HAP-1 (cell line): ENCODE measurements at places on chromosomes 3 and 15.

- no peak for DNase-seq
Observed at GRCh38 chr15:73628976-73629797, 4.0 kb downstream of the NPTN start.

DNA sequence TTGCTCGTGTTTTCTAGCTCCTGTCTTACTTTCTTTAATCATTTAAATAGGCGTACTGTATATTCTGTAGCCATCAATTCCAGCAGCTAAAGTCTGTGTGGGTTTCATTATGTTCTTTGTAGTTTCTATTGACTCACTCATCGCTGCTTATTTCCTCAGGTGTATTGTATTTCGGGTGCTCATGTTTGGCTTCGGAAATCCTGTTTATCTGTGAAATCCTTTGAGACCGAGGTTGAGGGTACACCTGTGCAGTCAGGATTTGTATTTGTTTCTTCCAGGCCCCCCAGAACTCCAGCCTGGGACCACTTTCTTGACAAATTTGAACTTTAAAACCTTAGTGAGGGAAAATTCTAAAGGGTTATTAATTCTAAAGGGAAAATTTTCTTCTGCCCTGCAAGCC is 2.0 kb upstream of the PAK2 start:
- DNase-seq: no peak

GRCh38 chr3:13420045-13420830 is at the start of gene NUP210:
NUP210 (minus strand) TSS chr3:13420322; CDS start chr3:13420226, 96 bp downstream.
- DNase-seq: peak; percentile 87

DNA sequence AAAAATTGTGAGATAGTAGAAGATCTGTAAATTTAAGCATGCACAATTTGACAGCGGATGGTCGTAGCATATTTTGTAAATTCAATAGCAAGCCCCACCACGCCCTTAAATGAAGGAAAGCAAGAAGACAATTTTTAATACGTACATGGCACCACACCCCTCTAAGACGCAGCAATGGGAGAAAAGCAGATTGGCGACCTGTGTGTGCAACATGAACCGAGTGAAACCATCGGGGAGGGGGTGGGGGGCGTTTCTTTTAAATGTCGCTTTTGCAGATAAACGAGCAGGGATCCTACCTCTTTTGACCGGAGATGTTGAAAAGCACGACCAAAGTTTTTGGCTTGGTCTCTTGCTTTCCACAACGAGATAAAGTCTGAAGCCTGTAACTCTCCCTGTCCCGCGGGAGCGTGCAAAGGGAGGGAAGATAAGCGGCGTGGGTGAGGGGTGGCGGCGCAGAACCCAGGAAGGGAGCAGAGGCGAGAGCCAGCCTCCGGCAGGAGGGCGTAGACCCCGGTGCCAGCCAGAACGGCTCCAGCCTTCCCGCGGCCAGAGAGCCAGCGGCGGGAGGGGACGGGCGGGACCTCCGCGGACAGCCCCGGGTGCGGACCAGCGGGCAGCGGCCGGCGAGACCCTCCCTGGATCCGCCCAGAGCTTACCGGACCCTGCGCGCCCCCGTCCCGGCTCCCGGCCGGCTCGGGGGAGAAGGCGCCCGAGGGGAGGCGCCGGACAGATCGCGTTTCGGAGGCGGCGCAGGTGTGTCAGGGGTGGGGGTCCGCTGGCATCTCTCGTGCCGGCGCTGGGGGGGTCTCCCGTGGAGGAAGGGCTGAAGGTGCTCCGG is at the start of gene CHL1:
CHL1 (plus strand) TSS at position 453 of the 838 bp plus-strand sequence. CDS start 123,014 bp downstream, outside the sequence.
- DNase-seq: no peak

DNA sequence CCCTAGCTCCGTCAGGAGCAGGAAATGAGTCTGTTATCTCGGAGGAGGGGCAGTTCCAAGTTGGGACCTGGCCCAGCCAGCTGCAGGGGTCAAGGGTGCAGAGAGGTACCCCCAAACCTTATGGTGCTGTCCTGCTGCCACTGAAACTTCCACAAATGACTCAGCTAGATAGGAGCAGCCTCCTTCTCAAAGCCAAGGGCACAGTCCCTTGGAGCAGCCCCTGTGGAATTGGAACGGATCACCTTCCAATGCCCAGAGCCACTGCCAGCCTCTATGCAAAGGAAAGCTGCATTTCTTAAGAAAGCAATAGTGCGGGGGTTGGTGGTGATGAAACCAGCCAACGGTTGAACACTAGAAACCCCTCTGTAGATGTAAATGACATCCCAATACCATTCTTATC is 19.6 kb upstream of the LRRK1 start:
- no peak for DNase-seq

DNA sequence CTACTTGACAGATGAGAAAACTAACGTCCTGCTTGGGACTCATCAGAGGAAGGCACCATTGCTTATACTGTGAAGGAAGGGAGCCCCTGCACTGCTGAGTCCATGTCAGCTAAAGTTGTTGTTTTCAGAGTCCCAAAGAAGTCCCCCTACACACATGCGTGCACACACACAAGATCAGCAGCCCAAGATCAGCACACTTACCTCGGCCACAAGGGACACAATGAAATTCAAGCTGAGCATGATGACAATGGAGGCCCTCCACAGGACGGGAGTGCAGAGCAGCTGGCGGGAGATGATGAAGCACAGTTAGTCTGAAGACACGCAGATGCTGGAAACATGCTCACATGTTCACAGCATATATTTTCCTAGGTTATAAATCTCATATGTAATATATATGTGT is 28.6 kb upstream of the ATP13A5 start:
- DNase-seq: no peak

DNA sequence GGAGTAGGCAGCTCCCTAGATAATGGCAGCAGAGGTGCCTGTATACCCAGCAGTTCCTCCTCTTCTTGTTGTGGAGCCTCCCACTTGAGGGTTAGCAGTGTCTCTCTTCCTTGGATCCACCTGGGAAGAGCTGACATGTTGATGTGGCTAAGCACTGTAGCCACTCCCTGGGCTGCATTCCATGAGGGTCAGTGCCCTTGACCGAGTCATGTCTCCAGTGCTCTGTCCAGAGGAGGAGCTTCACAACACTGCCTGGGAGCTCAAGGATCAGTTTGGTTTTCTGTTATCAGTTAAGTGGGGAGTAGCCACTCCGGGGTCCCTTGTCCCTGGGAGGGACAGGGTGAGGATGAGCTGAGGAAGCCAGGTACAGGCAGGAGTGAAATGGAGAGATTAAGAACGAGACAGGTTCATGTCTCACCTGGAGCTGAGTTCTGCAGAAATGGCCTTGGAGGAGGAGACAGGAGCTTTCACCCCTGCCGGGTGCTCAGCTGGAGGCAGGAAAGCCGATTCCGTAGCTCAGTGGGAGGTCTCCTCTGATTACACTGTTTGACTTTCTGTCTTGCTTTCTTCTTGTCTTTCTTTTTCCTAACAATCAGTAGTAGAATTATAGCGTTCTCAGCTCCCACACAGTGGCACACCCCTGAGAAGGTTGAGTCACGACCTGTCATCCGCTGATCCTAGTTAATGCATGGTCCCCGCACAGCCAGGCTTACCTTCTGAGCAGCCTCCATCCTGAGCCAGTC is 57.9 kb upstream of the SEC22A start:
- no peak for DNase-seq

DNA sequence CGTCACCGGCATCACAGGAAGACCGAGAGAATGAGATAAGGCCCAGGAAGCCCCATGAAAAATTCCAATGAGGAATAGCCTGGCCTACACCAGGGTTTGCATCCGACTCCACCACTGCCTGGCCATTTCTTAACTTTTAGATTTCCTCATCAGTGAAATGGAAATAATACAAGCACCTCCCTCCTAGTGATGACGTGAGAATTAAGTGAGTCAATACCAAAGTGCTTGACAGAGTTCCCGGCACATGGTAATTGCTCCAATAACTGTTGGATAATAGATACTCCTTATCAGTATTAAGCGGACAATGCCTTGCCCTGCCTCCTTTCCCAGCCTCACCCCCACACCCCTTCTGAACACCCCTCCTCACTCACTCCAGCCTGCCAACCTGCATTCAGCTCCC is 105.4 kb downstream of the TLE3 start:
- no peak for DNase-seq

DNA sequence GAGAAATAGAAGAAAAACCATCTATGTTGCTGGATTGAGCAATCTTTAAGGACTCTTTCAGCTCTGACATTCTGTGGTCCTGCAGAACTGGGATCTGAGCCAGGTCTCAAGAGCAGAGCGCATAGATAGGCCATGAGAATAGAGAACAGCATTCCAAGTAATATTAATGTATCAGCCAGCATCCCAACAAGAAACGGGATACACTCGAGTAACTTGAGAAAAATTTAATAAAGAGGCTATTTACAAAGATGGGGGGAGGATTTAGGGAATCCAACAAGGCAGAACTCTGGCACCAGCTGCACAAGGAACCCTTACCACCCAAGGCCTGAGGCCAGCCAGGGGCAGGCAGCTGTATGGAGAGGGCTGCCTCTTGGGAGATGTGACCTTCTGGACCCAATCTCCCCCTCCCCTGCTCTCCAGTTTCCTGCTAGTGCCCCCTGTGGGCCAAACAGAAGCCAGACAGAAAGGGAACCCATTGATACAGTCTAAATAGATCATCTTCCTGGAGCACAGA is 8.2 kb downstream of the TMOD2 start:
- no peak for DNase-seq

- DNase-seq: peak; percentile 10
Observed at GRCh38 chr15:68313501-68314410, 36.2 kb downstream of the FEM1B start.

DNA sequence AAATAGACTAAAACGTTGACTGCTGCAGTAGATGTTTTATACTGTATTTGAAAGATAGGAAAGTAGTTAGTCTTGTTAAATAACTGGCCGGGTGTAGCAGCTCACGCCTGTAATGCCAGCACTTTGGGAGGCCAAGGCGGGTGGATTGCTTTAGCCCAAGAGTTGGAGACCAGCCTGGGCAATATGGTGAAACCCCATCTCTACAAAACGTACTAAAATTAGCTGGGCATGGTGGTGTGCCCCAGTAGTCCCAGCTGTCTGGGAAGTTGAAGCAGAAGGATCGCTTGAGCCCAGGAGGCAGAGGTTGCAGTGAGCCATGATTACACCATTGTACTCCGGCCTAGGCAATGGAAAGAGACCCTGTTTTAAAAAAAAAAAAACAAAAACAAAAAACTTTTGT is 60.5 kb upstream of the ULK4 start:
- no peak for DNase-seq

DNA sequence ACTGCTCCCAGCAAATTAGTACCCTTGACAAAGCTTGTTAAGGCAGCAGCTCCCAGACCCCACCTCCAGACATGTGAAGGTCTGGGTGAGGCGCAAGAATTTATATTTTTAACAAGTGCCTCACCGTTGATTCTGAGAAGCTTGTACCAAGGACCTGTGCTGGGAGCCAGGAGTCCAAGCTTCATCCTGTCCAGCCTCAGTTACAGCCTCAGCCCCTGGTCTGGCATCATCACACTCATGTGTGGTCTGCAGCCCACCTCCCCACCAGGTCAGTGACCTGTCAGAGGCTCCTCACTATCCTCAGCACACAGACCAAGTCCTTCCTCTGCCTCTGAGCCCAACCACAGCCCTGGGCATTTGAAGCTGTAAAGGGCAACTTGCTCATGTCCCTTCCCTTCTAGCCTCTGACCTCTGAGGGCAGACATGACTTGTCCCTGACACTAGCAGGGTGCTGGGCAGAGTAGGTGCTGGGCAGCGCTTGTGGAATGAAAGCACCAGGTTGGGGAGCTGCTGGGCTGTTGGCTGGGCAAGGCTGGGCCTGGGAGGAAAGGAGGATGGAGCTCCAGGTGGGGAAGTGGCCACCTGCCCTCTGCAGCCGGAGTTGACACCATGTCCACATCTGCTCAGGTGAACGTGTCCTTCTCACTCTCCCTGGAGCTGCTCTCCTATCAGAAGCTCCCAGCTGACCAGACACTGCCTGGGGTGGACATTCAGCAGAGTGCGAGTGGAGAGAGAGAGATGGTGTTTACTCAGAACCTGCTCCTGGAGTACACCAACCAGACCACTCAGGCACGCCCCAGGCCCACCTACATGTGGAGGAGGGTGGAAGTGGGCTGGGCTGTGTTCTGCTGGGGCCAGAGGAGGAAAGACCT is 16.9 kb downstream of the ACAA1 start:
- no peak for DNase-seq

DNA sequence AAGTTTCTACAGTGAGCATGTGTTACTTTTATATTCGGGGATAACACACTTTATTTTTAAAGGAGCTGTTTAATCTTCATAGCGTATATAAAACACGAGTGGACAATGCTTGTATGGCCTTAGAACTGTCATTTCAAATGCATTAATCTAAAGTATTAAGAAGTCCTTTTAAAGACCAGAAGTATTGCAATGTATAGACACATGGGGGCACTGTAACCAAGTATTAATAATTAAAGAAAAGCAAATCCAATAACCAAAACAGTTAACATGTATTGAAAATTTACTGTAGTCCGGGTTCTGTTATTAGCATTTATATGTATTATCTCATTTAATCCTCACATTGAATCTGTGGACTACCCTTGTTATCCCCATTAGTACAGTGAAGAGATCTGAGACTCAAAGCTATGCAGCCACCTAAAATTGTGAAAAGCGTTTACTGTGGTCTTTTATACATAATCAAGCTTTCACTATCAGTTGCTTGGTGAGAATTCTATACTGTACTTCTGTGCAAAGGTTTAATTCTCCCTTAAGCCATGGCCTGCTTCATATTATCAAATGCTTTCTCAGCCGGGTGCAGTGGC is 10.1 kb downstream of the ARL14 start:
- peak; percentile 20 for DNase-seq

DNA sequence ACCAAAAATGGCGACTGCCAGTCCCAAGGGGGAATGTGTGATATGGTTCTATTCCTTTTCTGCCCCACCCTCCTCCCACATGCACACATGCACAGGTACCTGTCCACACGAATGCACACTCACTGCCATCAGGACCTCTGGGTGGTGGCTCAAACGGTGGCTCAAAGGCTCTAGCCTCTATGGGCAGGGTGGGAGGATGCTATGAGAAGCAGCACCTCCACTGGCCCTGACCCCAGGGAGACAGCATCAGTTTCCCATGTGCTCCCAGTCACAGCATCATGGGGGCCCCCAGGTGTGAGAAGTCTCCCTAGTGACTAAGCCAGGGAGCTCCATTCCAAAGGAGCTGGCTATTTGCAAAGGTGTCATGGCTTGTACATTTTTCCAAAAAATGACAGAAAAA is 15.9 kb downstream of the SEMA3G start:
- DNase-seq: no peak

- DNase-seq: no peak
Observed at GRCh38 chr3:131491775-131492174, 11.0 kb downstream of the MRPL3 start.

- no peak for DNase-seq
Observed at GRCh38 chr3:28949580-28949979, 331.3 kb upstream of the RBMS3 start.

GRCh38 chr3:8954938-8955763 is 8.1 kb downstream of the RAD18 start:
- no peak for DNase-seq

DNA sequence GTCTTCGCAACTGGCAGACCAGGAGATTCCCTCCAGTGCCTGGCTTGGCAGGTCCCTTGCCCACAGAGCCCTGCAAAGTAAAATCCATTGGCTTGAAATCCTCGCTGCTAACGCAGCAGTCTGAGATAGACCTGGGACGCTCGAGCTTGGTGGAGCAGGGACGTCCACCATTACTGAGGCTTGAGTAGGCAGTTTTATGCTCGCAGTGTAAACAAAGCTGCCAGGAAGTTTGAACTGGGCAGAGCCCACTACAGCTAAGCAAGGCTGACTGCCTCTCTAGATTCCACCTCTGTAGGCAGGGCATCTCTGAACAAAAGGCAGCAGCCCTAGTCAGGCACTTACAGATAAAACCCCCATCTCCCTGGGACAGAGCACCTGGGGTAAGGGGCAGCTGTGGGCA is 205.0 kb upstream of the MME start:
- no peak for DNase-seq
